ENCODE measurements at places on chromosomes 1 and 21.

GRCh38 chr1:201327687-201328240 is 44.5 kb downstream of the PKP1 start:
- no peak for DNase-seq

DNA sequence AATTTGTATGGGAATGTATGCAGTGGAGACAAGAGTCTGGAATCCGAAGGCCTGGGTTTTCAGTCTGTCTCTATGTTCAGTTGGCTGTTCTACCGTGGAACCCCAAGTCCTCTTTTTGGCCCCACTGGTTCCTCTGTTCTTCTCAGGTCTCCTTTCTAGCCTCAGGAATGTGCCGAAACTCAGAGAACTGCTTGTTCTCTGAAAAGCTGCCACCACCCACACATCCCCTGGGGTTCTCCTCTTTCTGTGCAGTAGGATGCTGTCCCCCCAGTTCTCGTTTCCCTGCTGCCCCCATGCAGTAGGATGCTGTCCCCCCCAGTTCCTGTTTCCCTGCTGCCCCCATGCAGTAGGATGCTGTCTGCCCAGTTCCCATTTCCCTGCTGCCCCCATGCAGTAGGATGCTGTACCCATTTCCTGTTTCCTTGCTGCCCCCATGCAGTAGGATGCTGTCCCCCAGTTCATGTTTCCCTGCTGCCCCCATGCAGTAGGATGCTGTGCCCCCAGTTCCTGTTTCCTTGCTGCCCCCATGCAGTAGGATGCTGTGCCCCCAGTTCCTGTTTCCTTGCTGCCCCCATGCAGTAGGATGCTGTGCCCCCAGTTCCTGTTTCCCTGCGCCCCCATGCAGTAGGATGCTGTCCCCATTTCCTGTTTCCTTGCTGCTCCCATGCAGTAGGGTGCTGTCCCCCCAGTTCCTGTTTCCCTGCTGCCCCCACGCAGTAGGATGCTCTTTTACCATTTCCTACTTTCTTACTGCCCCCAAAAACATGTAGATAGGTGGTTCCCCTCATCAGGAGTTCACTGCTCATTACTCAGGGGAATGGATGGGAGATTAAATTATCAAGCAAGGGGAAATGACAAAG is 35.3 kb downstream of the OPTC start:
- no peak for DNase-seq

DNA sequence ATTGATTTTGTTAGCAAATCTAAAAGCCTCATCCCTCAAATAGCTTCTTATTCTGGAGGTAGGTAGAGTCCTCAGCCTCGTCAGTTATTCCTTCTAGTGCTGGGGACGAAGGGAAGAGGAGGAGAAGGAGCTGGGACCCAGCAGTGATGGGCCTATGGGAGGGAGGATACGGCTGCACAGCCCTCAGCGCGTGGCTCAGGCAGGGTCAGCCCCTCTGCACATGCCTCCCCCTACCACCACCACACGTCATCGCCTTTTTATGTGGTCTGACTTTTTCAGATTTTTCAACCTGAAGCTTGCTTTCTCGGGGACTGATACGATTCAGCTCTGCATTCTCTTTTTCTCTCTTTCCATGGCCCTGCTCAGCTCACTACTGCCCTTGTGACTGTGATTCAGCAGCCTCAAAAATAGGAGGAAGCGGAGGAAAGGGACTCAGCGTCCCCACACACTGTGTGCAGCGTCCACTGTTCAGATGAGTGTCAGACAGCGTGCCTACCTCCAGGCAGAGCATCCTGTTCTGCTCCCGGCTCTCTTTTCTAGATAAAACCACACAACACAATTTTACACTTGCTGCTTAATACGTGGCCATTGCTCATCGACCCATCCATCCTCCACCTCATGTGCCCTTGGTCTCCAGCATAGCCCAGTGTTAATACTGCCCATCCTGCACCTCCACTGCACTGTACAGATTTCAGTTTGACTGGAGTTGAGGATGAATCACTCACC is 827 bp downstream of the OR2B11 start:
- DNase-seq = no peak

GRCh38 chr1:15020943-15021745 is 132.4 kb upstream of the TMEM51 start:
- DNase-seq = no peak

DNA sequence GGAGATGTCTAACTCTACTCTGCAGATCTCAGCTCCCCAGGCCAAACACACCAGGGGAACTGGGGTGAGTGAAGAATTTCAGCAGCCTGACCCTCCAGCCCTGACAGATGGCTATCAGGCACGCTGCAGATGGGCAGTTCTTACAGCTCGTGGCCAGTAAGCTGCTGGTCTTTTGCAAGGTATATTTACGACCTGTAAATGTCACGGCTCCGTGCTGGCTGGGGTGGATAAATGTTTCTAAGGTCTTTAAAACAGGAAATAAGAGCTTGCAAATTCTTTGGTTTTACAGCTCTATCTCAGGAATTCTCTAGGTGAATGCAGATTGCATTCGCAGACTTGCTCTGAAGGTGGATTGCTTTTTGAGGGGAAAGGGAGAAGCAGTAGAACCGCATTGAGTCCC is 10.1 kb downstream of the DOP1B start:
- DNase-seq = no peak
